ENCODE measurements at places on chromosomes 11 and 22.

GRCh38 chr11:117440258-117440657 lies 112.6 kb downstream of the CEP164 start:
- no peak for DNase-seq

- no peak for DNase-seq
Measured at GRCh38 chr22:20408891-20409290, 14.9 kb downstream of the ZNF74 start.

- no peak for DNase-seq
Measured at GRCh38 chr11:63609536-63609935, 4.7 kb downstream of the PLAAT3 start.

GRCh38 chr11:73493956-73494598 lies 103.8 kb downstream of the FAM168A start:
- no peak for DNase-seq

DNA sequence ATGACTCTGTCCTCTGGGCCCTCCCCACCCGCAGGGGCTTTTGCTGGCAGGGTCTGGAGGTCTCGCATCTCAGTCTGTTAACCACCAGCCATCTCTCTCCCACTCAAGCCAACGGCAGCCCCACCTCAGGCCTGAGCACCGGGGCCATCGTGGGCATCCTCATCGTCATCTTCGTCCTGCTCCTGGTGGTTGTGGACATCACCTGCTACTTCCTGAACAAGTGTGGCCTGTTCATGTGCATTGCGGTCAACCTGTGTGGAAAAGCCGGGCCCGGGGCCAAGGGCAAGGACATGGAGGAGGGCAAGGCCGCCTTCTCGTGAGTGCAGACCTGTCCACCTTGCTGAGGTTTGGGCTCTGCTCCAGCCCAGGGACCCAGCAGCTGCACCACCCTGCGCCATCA lies 44.3 kb upstream of the TTC12 start:
- no peak for DNase-seq

GRCh38 chr22:46121079-46121478 lies 29.2 kb upstream of the PPARA start:
- no peak for DNase-seq

DNA sequence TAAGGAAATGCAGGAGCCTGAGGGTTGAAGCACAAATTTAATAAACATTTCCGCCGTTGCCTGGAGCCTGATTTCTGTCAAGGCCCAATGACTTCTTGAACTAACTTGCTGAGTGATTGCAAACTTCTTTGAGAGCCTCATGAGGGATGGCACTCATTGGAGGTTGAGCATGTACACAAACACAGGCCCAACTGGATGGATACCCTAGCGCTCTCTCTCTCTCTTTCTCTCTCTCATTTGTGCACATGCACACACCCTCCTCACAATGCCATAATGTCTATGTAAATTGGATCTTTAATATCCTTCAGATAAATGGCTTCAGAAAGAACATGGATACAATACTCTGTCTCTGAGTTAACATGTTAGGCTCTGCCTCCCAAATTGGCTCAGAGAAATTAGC lies 597.7 kb upstream of the CADM1 start:
- DNase-seq, result no peak

DNA sequence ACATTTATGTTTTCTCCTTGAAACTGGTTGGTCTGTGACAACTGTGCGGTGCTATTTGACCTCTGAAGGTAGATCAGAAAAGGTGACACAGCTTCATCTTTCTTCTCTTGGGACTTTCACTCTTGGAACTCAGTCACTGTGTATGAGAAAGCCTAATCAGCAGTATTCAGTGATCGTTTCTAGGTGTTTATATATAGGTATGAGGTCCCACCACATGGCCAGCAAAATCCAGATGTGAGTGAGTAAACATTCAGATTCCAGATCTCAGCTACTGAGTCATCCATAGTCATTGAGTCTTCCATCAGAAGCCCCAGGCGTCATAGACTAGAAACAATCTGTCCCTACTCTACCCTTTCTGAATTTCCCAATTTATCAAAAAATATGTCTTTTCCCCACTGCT lies 117.3 kb upstream of the CTSC start:
- no peak for DNase-seq

GRCh38 chr11:35160246-35160824 lies 21.4 kb downstream of the CD44 start:
- DNase-seq, result peak; percentile 58

DNA sequence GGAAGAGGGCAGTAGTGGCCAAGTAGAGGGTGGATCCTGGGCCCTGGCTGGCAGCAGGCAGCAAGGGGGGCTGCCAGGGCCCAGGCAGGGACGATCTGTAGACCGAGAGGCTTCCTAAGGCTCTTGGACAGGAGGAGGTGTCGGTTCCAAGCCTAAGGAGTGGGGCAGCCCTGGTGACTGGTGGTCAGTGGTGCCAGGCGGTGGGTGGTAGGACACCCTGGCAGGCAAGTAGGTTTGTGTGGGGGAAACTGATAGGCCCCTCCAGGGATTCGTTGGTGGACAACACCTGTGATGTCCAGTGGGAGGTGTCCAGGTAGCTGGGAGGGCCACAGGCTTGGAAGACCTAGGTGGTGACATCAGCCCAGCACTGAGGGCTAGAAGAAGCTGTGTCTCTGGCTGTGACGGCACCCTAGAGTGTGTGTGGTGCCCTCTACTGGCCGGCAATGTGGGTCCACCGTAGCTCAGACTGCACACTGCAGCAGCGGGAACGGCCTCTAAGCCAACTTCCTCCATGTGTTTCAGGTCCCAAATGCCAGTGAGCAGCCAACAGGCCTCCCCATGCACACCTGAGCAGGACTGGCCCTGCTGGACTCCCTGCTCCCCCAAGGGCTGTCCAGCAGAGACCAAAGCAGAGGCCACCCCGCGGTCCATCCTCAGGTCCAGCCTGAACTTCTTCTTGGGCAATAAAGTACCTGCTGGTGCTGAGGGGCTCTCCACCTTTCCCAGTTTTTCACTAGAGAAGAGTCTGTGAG lies 9.4 kb upstream of the SAMM50 start:
- DNase-seq, result peak; percentile 62

DNA sequence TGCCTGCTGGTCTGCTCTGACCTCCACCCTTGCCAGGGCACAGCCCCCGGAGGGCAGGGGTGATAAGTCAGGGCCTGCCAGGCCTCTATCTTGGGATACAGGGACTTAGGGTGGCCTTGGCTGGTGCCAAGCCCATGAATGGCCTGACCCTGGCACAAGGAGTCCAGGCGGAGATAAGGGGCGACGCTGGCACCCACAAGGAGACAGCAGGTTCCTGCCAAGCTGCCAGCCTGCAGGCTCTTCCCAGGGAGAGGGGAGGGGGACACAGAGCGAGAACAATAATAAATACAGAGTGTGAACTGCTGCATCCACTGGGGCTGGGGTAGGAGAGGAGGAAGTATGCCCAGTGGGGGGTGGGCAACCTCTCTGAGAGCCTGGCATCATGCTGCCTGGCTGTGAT lies 978 bp downstream of the CSDC2 start:
- DNase-seq, result no peak

GRCh38 chr22:46010951-46011626 lies 34.1 kb upstream of the WNT7B start:
- DNase-seq, result no peak

DNA sequence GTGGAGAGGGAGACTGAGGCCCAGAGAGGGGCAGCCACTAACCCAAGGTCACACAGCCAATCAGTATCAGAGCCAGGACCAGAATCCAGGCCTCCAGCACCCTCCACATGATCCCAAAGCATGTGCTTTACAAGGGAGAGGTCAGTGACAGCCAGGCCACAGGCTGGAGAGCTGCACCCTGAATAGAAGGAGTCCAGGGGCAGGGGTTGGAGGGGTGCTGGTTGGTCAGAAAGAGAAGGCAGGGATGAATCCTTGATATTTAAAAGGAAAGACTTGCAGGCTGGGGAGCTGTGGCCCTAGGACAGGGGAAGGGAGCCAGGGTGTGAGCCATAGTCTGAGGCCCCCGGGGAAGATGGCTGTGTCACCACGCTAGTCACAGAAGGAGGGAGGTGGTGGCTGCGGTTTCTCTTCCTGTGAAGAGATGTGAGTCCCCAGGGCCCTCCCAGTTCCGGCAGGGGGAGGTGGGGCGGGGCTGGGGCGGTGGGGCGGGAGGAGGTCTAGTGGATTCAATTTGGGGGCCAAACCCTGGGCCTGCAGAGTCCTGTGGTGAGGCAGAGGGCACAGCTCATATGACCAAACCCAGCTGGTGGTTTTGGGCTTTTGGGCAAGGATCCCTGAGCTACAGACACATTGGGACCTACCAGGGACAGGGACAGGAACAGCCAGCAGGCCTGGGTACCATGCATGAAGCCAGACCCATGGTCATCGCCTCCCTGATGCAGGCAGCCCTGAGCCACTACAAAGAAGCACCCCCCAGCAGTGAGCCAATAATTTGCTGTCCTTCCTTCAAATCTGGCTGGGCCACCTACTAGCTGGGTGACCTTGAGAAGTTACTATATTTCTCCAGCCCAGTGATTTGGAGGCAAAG lies 14.0 kb downstream of the RAC2 start:
- DNase-seq, result peak; percentile 90

GRCh38 chr22:17477391-17477833 lies 85.9 kb upstream of the SLC25A18 start:
- DNase-seq, result no peak

DNA sequence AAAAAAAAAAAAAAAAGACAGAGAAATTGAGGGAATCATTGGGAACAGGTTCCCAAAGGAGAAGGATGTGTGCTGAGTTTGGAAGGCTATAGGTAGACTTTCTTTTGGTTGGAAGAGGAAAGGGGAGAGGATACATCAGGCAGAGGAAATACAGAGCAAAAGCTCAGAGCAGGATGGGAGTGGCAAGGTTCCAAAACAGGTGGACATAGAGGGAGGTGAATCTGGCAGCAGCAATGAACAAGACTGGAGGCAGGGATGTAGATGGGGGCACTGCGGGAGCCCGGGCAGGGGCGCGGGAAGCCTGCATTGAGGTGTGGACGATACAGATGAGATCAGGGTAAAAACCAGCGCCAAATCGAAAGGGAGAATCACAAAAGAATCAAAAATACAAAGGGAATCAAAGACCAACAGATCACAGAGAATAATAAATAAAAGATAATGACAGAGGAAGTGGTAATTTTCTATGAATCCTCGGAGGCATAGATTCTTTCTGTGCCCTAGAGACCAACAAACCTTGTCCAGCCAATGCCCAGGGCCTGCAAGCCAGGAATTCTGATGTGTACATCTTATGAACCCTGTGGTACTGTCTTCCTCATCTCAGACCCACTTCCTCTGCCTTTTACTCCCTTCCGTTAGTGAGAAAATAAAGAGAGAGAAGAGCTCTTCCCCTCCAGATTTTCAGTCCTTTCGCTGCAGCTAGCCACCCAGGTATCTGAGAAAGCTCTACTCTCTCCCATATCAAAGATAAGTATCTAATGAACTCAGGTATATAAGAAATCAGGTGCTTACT lies 70.3 kb downstream of the SLC1A2 start:
- DNase-seq, result no peak

GRCh38 chr11:24900960-24901549 lies 404.2 kb downstream of the LUZP2 start:
- DNase-seq, result no peak

DNA sequence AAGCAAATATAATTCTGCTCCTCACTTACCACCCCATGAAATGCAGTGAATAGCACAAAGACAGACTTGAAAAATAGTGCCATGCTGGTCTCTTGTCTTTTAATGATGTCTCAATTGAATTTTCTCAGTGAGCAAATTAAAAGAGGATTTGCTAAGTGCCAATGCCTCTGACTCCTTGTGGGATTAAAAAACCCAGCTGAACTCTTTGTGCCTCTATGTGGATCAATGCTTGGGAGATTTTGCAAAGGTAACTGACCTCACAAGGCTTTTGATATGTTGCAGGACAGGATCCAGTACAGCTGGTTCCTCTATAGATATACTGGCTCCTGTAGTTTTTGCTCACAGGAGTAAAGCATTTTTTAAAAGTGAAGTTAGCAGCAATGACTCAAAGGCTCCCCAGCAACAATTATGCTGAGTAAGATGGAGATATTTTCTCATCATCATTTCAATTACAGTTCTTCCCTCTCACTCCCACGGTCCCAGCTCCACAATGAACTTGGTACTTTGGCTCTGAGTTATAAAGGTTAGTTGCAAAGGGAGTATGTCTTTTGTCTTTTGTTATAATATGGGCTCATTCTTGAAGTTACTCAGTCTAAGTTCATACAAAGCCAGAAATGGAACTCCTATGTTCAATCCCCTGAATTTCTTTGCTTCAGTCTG lies 471.5 kb downstream of the LRRC4C start:
- no peak for DNase-seq

GRCh38 chr11:112269139-112269538 lies 8.5 kb upstream of the PLET1 start:
- DNase-seq, result no peak

DNA sequence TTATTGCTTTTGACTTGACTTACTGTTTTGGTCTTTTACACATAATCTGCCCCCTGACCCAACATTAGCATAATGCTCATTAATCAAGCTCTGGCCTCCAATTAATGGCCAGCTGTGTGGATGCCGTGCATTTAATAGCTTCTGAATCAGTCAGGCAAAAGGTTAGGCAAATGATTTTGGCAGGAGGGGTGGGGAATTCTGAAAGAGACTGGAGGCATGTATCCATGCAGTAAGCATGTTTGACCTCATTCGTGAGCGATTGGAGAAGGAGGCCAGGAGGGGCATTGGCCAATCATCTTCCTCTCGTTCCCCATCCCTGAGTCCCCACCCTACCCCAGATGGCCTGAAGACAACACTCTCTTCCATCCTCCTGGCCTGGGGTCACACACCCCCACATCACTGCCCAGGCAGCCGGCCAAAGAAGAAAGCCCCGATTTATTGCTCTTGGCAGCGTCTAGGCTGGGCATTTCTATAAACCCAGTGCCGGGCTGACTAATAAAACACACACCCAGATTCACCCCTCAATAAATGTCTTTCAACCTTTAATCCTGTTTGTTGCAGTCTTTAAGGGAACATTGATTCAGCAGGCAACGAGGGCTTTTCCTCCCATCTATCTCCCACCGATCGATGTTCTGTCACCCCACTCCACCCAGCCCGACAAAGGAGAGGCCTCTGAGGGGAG lies 150.0 kb downstream of the OPCML start:
- DNase-seq, result no peak

DNA sequence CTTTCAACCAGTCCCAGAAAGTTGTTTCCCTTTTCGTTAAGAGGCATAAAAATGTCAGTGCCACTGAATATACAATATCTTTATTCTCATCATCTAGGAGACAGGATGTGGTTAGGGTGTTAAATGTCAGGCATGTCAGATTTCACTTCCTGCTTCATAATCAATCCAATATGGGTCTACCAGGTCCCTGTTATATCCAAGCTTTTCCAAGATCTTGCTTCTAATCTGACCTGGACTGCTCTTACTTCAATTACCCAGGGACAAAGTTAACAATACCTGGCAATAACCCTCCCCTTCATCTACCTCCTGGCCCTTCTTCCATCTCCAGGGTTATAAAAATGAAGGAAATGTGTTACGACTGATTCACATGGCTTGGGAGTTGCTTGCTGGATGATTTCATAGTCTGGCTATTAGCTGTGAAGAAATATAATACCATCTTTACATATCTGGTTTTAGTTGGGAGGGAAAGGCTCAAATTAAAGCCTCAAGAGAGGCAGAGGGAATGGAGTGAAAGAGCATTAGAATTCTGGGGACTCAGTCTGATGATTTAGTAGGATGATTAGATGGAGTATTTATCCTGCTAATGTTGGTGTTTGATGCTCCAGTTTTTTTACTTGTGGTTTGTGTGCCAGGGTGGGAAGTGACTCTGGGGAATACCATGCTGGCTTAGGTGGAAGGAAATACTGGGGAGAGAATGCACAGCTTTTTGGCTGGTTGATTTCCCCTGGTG lies 534.3 kb downstream of the ETS1 start:
- DNase-seq, result peak; percentile 56
